ENCODE measurements at places on chromosomes 12 and 14.

DNA sequence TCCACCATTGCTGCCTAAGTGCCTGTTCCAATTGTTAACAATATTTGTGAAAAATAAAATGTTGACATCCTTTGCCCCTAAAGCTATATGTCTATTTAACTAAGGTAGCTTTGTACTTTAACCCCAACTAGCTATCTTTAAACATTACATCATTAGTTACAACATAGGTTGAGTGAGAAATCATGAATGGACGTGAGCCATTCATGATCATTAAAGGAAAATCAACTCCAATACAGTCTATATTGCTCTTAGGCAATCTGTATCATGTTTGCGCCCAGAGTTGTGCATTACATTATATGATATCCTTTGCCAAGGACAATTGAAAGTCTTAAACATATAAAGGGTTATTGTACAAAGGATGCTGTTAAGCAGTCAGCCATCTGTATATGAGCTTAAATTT is 269.6 kb downstream of the ALX1 start:
- no peak for DNase-seq

DNA sequence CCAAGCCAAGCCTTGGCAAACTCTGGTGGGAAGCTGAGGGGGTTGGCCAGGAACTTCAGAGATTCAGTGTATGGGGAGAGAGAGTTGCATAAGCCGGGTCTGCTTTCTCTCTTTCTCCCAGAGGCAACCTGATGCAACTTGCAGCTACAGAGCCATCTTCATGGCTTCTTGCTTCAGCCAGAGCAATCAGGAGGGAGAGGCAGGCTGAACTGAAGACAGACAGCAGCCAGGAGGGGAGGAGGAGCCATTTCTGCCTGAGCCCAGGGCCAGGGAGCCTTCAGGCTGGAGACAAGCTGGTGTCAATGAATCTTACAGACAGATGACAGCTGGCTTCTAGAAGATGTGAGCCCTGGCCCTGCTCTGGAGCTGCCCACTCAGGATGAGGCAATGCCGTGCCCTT is 18.7 kb downstream of the NPC2 start:
- DNase-seq = no peak

DNA sequence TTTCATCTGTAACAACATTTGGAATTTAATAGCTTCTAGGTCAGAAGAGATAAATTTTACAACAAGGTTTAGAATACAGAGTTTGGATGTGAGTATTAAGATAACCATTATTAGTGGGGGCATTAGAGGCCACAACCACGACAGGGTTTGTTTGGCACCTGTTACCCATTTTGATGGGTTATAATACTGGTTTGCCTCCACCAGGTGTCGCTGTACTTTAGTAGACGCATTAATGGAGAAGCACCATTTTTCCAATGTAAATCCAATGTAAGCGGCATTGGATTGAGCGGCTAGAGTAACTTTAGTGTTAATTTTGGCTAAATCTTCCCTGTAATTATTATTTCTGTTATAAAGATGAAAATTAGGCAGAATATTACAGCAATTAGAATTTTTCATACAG is 136.2 kb downstream of the SLCO1B3 start:
- DNase-seq = no peak

GRCh38 chr14:28294834-28295440 is 471.6 kb upstream of the FOXG1 start:
- DNase-seq = no peak

- DNase-seq = no peak
These were observed 565.5 kb downstream of the NOVA1 start for GRCh38 chr14:26032348-26032747.

DNA sequence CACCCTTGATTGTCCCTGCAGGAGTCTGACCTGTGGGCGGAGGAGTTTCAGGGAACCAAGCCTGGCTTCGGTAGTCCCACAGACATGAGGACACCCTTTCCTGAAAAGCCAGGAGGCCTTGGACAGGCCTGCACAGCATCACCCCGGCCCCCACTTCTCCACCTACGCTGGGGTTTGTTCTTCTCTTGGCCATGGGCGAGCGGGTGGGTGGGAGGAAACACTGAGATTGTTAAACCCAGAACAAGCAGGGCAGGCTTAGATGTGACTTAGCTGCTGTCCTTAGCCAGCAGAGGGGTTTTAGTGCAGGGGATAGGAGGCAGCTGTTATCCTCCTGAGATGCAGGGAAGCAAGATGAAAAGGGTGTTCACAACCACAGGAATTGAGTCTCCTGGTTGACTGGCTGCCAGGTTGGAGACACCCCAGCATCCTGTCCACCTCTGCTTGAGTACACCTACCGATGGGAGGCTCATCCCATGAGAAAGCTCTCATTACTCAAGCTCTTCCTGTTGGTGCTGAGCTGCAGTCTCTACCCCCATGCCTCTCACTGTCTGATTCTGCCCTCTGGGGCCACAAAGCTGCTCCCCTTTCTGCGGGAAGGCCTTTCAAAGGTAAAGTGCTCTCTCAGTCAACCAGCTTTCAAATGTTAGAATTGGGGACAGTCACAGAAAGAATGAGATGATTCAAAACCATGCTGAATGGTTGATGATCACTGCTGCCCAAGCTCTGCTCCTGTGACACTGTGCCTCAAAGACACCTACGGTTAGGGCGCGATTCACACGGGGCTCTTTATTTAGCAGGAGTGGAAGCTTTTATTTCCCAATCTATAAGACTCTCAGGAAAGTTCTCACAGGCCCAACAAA is 86.3 kb downstream of the IRF2BPL start:
- DNase-seq = no peak

DNA sequence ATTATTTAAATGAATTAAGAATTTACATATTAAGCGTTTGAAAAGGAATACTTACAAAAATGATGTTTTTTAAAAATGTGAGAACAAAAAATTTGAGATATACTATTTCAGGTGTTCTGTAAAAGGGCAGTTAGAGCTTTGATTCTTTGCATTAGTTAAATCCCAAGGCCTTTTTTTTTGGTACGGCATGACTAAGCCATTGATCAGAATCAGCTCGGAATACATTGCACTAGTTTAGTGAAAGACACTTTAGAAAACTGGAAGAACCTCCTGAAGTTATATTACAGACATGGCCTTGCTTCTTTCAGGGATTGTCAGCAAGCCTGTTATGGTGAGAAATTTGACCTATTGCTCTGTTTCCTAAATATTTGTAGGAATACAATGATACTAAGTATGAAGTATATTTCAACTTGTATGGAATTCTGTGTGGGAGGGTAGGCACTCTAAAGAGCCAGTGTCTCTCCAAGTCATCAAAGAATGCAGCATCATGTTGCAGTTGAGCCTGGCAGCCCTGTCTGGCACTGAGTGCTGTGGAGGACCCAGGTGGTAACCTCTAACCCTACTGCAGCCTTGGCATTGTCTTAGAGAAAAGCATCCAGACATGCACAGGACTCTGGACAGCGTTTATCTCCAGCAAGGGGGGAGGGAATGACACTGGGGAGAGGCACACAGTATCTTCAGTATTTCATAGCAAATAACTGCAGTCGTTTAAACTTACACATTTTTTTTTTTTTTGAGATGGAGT is 1.5 kb downstream of the KLC1 start:
- no peak for DNase-seq
